B cell (primary cell): ENCODE measurements at places on chromosomes 1 and 21.

- DNase-seq = no peak
Measured at GRCh38 chr1:174191349-174191862, 32.1 kb downstream of the RABGAP1L start.

GRCh38 chr21:46005081-46005480 is 23.5 kb downstream of the COL6A1 start:
- no peak for DNase-seq

GRCh38 chr1:152907686-152908601 is at the start of gene IVL:
Gene IVL (plus strand): TSS chr1:152908546. CDS start chr1:152909798, 1,252 bp downstream.
- no peak for DNase-seq

- DNase-seq = no peak
Measured at GRCh38 chr1:94530373-94530878, 11.1 kb downstream of the F3 start.

- no peak for DNase-seq
Measured at GRCh38 chr1:30259631-30260030, 463.8 kb downstream of the MATN1 start.

DNA sequence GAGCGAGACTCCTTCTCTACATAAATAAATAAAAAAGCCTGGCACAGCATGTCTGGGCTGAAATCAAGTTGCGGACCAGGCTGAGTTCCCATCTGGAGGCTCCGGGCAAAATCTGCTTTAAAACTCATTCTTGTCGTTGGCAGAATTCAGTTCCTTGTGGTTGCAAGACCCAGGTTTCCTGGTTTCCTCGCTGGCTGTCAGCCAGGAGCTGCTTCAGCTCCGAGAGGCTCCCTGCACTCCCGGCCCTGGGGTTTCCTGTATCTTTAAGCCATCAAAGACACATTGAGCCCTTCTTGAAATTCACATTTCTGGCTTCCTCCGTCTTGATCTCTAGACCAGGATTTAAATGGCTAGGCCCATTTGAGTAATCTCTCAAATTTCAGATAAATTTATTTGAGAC is 20.6 kb upstream of the SCCPDH start:
- DNase-seq = no peak

- DNase-seq = no peak
Measured at GRCh38 chr1:164382384-164382783, 176.6 kb upstream of the PBX1 start.

DNA sequence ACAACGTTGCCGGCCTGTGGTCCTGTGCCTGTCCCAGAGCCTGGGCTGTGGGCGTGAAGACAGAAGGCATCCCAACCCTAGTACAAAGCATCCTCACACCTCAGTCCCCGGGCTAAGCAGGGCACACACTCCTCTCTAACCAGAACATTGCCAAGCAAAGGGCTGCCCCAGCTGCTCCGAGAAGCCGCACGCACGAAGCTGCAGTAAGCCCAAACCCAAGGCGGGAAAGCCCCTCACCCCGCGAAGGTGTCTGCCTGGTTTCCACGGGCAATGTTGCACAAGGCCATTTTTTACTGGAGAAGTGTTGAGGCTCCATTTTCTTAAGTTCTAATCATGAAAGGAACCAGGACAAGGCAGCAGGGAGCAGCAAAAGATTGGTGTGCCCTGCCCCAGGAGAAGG is 519.0 kb downstream of the NPHP4 start:
- no peak for DNase-seq

DNA sequence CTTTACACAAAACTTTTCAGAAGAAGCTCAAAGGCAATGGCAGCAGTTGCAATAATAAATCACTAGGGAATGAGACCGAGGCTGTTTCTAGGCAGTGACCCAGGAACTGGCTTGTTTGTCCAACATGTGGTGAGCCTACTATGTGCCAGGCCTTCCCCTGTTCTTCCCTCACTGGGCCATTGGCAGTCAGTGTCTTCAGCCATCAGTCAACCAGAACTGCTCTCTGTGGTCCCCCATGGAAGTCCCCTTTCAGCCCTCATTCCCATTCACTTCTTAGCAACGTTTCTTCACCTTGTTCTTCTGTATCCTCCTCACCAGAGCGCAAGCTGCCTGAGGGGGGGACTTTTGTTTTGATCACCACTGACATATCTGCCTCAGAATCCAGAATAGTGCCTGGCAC is 274.1 kb downstream of the RRAGC start:
- DNase-seq = no peak

GRCh38 chr21:29238053-29238966 is 60.4 kb upstream of the BACH1 start:
- no peak for DNase-seq

DNA sequence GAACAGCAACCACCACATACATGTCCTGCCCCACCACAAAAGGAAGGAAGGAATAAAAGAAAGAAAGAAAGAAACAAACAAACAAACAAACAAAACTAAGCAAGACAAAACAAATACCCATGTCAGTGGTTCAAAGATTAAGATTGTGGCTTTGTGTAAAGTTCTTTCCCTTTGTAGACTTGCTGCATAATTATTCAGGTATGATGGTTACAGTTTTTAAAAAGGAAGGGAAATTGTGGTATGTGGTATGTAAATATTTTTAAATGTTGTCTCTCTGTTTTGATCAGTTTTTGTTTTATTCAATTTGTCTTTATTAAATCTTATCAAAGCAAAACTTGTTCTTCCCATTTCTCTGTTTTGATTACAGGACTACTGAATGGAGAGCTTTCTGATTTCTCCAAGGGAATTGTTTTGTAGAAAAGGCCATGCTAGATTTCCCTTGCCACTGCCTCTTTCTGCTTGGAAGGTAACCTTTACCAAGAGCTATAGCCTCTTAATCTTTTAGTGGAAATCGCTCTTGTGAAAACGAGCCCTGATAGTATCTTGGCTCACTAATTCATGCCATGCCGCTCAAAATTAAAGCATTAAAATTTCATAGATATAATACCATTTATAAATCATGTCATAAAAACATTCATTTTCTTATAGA is 290.3 kb upstream of the ST6GALNAC5 start:
- DNase-seq = no peak

DNA sequence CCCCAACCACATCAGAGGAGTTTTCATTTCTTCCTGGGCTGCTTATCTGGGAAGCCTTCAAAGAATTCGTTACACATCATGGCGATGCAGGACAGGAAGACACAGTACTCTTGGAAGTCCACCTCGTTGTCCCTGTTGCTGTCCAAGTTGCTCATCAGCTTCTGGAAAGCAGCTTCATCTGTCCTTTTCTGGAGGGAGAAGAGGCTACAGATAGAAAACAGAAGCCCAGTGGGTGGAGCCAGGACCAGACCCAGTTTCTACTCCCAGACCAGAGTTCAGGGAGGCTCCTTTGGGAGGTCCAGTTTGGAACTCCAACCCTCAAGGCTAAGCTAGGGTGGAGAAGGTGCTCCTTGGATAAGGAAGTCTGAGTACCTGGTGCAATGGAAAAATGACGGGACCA is 1.9 kb downstream of the S100A4 start:
- no peak for DNase-seq

GRCh38 chr1:183346276-183346732 is 71.9 kb downstream of the NMNAT2 start:
- DNase-seq = no peak

- DNase-seq = peak; percentile 51
Measured at GRCh38 chr21:43866260-43866629, 1.2 kb downstream of the AGPAT3 start.

GRCh38 chr1:239386453-239387303 is at the start of gene CHRM3:
Gene CHRM3 (plus strand): TSS chr1:239386568. CDS start chr1:239907452, 520,884 bp downstream.
- DNase-seq = no peak

DNA sequence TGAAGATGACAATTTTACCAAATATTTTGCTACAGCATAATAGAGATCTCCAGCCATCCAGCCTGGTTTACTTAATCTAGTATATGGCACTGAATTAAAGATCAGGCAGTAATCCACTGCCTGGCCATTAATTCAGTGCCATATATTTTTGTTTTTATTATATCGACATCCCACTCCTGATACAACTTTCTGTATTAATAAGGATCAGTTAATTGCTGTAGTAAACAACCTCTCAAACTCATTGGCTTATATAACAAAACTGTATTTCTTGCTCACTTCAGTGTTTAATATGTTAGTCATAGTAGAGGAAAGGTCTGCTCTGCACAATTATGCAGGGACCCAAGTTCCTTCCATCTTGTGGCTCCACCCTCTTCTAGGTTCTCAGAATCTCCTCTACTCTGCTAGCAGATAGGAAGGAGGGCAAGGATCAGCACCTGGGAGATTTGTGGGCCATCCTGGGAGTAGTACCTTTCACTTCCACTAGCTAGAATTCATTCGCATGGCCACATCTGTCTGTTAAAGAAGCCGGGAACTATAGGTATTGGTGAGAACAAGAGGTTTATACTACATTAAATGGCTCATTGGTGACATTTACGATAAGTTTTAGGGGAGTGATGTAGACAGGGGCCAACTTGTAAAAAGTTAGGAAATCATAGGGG is 3.6 kb upstream of the ZDHHC18 start:
- DNase-seq = no peak
